ENCODE measurements at places on chromosomes 1 and 21. TPM values are rescaled to one million over a fixed set of nuclear protein-coding genes. Genes with fewer than 3 reads are reported as not detected.

- no peak for DNase-seq
These were observed 583.4 kb downstream of the DPYD start for GRCh38 chr1:97337250-97338030.

- DNase-seq: peak; percentile 36
These were observed 7.8 kb downstream of the CLDN19 start for GRCh38 chr1:42732126-42732680.

- DNase-seq: peak; percentile 16
These were observed 271.8 kb downstream of the RRAGC start for GRCh38 chr1:38587766-38588165.

DNA sequence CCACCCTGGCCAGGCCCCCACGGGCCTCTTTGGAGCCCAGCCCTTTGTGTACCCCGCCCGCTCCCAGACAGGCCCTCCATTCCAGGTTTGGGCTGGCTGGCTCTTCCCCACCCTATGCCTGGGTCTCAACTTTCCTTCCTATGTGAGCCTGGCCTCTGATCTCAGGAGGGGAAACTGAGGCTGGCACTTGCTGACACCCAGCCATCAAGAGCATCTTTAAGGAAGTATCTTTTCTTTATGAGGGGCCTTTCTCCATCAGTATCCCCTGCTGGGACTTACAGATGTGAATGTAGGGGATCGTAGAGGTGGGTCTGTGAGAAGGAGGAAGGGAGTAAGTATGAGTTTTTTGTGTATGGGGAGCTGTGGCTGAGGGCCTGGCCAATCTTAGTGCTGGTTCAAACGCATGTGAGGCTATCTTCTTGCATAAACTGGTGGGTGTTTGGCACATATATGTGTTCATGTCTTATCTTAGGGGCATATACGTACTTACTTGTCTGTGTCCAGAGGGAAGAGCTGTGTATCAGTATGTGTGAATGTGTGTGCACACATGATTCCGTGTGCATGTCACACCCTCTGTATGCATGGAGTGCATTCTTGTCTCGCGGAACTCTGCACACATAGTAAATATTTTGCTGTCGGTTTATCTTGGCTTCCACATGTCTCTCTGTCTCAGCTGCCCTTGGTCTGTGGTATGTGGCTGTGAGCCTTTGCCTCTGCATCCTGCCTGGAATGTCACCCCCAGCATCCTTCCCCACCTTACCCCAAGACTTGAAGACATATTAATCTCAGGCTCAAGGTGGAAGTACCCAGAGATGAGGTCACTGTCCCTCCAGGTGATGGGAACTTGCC lies 5.4 kb downstream of the NECTIN4 start:
- no peak for DNase-seq

DNA sequence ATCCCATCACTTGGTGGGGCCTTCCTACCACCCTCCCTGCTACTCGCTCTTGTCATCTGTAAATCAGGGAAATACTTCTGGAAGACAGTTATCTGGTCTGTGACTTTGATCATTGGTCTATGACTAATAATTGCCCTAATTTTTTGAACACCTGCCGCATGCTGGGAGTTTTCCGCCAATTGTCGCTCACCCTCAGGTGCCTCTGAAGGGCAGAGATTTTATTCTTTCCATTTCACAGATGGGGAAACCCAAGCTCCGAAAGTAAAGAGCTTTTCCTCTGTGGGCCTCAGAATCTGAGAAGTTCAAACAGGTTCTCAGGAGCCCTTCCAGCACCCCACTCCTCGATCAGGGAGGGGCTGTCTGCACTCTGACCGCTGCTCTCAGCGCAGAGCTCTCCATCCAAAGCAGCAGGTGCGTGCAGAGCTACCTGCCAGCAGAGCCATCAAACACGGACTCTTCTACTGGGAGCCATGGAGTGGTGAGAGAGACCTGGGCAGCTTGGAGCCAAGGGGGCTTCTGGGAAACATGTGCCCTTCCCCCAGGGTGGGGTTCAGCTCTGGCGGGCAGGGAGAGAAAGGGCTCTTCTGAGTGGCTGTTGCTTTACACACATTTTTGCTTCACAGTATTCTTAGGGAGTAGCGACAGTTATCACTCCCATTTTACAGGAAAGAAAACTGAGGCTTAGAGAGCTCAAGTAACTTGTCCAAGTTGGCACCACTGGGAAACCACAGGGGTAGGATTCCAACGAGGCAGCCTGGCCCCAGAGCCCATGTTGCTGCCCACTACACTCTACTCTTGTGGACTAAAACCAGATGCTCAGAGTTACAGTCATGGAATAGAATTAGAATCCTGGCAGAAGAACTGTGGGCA lies 5.8 kb upstream of the RUNX3 start:
- no peak for DNase-seq

DNA sequence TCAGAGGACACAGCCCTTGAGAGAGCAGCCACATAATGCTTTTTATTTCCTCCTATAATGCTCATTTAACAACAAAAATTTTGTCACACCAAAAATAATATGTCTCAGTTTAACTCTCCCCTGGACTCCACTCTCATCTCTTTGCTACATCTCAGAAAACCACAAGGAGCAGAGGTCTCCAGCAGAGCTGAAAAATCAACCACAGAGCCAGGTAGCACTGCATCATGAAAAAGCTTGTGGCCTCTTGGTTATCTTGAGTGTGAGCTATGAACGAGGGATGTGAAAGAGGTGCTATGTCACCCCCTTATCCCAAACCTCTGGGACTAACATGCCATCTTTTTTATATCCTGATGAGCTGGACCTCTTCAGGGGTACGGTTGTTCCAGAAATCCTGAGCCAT lies 44.4 kb downstream of the KCNH1 start:
- DNase-seq: no peak

GRCh38 chr1:77156214-77156613 lies 63.0 kb downstream of the PIGK start:
- DNase-seq: no peak

- DNase-seq: no peak
These were observed 81.3 kb upstream of the COL6A1 start for GRCh38 chr21:45900034-45900868.

The S100A7 gene
- total RNA-seq: not detected

The TLCD4 gene
- not detected for total RNA-seq
